DMS53 (cell line): ENCODE measurements at places on chromosomes 11 and 22.

DNA sequence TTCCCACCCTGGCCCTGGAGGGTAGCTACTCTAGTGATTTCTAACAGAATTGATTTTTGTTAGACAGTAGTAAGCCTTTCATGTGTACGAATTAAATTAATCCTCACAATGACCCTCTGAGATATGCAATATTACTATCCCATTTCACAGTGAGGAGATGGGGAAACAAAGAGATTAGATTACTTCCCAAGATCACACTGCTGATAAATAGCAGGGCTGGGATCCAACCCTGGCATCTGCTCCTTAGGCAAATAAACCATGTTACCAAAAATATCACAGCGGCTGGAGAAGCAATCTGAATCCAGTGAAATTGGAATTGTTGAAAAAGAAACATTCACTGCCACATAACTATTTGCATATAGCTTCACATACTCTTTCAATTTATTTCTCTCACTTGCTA lies 12.8 kb upstream of the CAVIN3 start:
- DNase-seq = peak; percentile 59

- DNase-seq = no peak
Observed at GRCh38 chr11:78218707-78219492, 30.2 kb downstream of the USP35 start.

DNA sequence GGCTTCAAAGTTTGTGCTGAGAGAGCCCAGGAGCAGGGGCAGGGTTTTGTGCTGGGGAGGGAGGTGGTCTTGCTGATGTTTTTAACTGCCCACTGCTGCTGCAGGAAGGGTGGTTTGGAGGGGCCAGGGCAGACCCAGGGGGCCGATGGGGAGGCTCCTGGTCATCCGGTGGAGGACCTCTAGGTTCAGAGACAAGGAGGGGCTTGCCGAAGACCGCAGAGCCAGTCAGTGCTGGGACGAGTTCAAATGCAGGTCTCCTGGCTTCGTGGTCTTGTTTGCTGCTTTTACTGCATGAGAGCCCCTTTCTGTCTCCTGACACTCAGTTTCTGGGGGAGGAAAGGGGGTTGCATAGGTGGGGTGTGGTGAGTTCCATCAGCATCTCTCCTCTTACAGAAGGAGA lies 26.0 kb downstream of the CACNA1I start:
- DNase-seq = no peak

DNA sequence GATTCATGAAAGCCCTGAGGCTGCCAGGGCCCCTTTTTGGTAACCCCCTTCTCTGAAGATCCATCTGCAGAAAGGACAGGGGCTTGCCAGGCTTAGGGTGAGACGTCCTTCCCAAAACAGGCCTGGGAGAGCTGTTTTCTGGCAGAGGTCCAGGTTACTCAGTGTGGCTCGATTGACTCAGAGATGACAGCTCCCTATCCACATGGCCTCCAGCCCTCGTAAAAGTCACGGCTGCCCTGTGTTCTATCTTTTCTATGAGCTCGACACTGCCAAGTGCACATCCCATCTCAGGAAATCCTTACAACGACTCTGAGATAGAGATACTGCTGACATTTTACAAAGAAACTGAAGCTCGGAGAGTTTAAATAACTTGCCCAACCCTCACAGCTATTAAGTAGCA lies 20.4 kb downstream of the ADAMTS8 start:
- no peak for DNase-seq

DNA sequence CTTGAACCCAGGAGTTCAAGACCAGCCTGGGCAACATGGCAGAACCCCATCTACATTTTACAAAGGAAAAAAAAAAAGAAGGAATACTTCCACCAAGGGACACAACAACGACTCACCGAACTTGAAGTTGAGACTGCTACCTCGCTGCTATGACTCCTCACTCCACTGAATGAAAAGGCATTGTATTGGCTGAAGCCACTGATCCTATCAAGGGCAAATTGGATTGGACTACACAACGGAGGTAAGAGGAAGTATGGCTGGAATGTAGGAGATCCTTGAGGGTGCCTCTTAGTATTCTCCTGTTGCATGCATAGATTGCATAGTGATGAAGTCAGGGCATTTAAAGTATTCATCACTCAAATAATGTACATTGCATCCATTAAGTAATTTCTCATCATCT lies 97.9 kb downstream of the CWF19L2 start:
- peak; percentile 3 for DNase-seq

DNA sequence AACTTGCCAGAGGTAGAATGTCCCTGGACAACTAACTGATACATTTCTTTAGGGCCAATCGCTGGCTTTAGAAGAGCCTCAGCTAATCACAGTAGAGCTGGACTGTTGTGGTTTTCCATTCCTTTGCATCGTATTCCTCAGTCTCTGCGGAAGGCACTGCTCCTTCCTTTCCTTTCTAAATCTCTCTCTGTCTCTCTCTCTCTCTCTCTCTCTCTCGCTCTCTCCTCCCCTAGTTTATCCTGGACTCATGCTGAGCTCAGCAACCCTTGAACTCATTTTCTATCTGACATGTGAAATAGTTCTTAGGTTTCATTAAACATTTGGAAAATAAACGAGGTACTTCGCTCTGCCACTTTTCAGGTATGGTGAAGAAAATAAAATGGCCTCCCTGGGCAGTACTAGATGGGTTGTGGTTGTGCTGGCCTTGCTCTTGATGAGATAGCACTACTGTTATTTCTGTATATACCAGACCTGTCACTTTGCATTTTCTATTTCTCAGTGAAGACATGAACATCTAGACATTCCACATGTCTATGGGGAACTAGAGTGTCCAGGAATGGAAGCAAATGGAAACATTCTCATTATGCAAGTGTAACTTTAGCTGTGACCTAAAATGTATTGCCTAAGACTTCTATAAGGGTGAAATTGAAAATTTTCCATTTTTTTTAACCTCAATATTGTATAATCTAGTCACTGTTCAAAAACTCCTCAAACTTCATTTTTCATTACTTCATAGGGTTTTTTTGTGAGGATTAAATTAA lies 12.0 kb upstream of the SESN3 start:
- no peak for DNase-seq

DNA sequence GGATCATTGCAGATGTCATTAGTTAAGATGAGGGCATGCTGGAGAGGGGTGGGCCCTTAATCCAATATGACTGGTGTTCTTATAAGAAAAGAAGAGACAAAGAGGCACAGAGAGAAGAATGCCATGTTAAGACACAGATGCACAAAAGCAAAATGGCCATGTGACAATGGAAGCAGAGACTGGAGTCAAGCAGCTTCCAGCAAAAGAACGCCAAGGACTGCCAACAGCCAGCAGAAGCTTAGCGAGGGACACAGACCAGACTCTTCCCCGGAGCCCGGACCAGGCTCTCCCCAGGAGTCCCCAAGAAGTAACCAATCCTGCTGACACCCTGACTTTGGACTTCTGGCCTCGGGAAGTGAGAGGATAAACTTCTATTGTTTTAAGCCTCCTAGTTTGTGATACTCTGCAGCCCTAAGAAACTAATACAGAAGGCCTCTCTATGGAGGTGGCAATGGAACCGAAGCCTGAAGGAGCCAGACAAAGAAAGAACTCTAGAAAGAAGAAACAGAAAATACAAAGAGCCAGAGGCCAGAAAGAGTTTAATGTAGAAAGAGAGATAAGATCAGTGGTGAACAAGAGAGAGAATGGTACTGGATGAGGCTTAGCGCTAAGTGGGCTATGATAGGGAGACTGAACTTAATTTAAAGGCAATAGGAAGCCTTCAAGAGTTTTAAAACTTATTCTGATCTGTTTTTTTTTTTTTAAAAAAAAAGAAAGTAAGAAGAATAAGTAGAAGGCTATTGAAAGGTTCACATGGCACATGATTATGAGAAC lies 27.7 kb downstream of the PRCP start:
- no peak for DNase-seq

DNA sequence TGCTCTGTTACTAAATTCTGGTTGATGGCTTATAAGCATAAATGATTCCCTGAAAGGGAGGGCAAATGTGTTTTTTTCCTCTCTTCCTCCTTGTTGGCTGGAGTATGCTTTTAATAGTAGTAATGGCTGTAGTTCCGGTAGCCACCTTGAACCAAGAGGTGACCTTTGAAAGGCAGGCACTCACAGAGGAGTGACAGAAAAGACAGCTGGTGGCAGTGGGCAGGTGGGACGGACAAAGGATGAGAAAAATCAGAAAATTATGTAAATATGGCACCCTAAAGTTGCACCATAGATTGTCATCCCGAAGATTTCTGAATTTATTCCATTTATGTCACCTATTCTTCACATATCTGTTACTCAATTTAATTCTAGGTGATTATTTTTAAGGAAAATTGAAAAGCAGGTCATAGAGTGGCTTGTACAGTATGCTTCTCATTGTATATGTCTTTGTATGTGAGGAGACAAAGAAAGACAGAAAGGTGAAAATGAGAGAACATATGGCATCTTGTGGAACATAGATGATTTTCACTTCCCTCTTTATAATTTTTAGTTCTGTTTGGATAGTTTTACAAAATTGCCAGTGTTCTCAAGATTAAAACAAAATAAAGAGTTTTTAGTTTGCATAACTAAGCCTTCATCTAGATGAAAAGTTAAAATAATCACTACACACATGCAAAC lies 17.0 kb downstream of the CASP12 start:
- no peak for DNase-seq

GRCh38 chr22:26648011-26648497 lies 9.3 kb upstream of the MIAT start:
- DNase-seq = peak; percentile 91

DNA sequence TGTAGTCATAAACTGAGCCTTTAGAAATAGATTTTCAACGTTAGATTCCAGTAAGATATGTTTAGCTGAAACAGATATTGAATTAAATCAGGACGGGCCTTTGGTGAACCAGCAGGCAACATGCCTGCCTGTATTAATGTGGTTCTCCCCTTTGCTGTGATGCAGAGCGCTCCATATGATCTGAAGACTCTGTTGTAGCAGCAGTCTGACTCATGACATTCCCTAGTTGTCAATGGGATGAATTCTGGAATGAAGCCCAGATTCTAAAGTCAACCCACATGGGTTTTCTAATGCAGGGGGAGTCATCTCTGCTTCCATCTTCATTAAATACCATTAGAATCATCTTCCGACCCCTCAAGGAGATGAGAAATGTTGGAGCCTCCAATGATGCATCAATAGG lies 864.5 kb downstream of the NTM start:
- DNase-seq = no peak

GRCh38 chr11:118129471-118130172 lies 23.0 kb downstream of the SCN4B start:
- DNase-seq = no peak

- DNase-seq = no peak
Observed at GRCh38 chr22:49749227-49749626, 78.4 kb downstream of the BRD1 start.

GRCh38 chr11:71251151-71251721 lies 1.1 kb downstream of the SHANK2 start:
- DNase-seq = peak; percentile 86

GRCh38 chr11:112221274-112221835 lies 4.9 kb upstream of the PTS start:
- DNase-seq = peak; percentile 10
